AG04450 (cell line): ENCODE measurements at places on chromosomes 11 and 22. TPM values are rescaled to one million over a fixed set of nuclear protein-coding genes. Genes with fewer than 3 reads are reported as not detected.

GRCh38 chr11:127362754-127363308 is 362.3 kb upstream of the KIRREL3 start:
- DNase-seq = no peak

- DNase-seq = no peak
Observed at GRCh38 chr11:9941991-9942390, 278.1 kb downstream of the SWAP70 start.

The NXPE2 gene
- 0.04 TPM in 1 of 2 replicates, not detected in the other for polyA plus RNA-seq

DNA sequence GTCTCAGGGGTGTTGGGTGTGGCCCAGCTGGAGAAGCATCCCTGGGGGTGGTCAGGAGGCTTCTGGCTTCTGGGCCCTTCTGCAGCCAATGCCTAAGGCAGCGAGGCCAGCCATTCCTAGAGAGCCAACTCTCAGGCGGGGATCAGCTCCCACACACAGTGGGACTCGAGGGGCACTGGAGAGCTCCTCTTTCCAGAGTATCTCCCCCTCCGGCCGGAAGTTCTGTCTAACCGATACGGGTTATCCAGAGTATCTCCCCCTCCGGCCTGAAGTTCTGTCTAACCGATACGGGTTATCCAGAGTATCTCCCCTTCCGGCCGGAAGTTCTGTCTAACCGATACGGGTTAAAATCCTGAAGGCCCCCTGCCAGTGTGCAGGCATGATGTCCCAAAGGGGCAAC is 71.2 kb upstream of the B3GAT1 start:
- no peak for DNase-seq

The TLCD5 gene
- polyA plus RNA-seq = 13.6 and 14.9 TPM in 2 replicates

DNA sequence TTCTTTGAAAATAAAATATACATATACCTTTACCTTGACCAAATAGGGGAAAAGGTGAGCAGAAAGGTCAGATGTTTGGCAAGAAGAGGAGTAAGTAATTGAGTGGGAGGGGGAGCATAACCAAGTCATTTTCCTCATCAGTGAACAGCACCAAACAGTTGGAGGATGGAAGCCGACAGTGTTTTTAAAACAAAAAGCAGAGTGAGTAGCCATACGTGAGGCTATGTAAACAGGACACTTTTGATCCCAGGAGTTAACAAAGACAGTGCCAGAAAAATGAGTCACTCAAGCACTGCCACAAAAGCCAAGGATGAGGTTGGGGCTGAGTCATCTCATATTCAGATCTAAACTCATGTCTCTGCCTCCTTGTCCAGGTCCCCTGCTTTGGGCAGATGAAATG is 734.7 kb downstream of the KCNA4 start:
- peak; percentile 80 for DNase-seq

DNA sequence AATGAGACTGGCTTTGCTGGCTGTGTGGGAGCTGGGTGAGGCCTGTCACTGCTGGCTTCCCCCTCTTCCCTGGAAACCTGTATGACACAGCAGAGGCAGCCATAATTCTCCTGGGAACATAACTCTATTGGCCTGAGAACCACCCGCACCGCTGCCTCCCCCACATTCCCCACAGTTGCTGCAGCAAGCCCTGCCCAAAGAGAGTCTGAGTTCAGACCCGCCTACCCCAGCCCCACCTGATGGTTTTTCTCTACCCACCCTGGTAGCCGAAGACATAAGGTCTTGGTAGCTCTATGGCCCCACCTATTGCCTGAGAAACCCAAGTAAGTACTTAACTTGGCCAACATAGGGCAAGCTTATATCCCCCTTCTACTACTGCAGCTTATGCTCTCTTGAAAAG is 174.8 kb downstream of the C11orf91 start:
- no peak for DNase-seq

DNA sequence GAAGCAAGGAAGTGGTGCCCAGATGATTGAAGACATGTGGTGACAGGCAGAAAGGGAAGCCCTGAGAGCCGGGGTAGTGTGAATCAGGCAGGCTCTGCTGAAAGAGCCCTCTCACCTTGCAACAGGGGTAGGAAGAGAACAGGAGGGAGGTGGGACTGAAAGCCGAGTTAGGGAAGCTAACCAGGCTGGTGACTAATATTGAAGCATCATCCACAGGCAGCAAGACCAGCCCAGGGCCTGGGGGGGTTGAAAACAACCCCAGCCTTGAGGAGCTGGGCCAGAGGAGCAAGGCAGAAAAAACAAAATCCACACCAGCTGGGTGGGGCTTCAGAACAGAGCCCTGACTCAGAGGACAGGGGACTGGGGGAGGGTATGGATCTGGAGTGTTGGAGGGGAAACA is 35.0 kb upstream of the CRTAM start:
- DNase-seq = peak; percentile 43

DNA sequence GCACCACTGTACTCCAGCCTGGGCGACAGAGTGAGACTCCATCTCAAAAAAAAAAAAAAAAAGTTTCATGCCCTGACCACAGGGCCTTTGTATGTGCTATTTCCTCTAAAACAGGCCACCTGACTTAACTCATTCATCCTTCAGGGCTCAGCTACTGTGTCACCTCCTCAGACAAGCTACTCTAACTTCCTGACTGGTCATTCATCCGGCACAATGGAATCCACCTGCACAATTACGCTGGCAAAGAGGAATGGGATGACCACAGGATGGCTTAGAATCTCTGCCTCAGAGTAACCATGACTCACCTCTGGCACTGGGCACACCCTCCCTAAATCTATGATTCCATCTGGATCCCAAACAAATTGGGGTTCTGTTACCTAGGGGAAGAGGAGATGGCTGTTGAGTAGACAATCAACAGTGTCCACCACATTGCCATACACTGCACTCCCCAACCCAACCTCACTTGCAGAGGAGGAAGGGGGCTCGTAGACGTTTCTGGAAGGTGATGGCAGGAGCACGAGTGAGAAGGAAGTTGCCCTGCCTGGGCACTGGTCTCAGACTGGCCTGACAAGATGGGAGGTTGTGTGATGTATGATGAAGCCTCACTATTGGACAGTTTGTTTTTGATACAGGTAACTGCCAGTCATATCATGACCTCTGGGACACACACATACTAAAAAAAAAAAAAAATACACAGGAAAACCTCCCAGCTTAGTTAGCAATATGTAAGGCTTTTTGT is 22.8 kb upstream of the HMOX1 start:
- no peak for DNase-seq

- DNase-seq = no peak
Observed at GRCh38 chr11:11979488-11980117, 28.8 kb downstream of the DKK3 start.

The NUP98 gene
- 90.7 and 101 TPM in 2 replicates for polyA plus RNA-seq

The TMEM258 gene
- polyA plus RNA-seq = 300 and 356 TPM in 2 replicates

- no peak for DNase-seq
Observed at GRCh38 chr22:31538815-31539214, 42.5 kb downstream of the SFI1 start.

GRCh38 chr11:114026355-114026754 is 33.2 kb upstream of the ZBTB16 start:
- no peak for DNase-seq

DNA sequence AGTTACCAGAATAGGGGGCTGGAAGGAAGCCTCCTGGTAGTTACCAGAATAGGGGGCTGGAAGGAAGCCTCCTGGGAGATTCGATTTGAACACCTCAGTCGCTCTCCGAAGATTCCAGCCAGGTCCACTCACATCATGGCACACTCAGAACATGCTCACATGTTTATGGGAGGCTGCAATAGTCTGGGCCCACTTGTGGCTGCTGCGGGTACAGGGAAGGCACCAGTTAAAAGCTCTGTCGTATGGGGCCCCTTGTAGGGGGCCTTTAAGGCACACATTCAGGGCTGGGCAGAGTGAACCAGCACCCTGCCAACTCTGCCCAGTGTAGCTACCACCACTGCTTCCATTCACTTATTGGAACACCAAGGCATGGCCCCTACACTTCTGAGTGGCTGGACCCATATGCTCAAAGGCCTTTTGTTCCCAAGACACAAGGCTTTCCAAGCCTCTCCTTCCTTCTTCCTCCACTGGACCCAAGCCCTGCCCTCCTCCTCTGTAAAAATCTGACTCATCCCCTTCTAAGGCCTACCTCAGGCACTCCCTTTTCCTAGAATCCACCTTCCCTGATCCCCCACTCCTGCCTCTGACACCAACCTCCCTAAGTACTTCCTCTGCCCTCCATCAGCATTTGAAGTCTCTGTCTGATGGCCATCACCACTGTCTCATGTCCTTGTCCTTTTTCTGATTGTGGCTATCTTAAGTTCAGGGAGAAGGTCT is 28.0 kb downstream of the USP35 start:
- DNase-seq = no peak

- DNase-seq = no peak
Observed at GRCh38 chr11:111372538-111372937, 6.5 kb downstream of the POU2AF1 start.

DNA sequence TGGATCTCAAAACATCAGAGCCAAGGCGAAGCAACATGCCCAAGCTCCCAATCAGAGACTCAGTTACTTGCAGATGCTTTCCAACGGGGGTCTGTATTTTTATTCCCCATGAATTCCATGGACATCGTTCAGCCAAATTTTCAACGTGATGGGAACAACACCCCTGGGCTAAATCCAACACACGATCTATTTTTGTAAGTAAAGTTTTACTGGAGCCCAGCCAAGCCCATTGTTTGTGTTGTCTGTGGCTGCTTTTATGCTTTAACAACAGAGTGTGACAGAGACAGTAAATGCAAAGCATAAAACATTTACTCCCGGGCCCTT is 33.7 kb downstream of the SLC5A1 start:
- DNase-seq = no peak

The ILK gene
- 362 and 417 TPM in 2 replicates for polyA plus RNA-seq

The COMT gene
- polyA plus RNA-seq = 79.4 and 105 TPM in 2 replicates

DNA sequence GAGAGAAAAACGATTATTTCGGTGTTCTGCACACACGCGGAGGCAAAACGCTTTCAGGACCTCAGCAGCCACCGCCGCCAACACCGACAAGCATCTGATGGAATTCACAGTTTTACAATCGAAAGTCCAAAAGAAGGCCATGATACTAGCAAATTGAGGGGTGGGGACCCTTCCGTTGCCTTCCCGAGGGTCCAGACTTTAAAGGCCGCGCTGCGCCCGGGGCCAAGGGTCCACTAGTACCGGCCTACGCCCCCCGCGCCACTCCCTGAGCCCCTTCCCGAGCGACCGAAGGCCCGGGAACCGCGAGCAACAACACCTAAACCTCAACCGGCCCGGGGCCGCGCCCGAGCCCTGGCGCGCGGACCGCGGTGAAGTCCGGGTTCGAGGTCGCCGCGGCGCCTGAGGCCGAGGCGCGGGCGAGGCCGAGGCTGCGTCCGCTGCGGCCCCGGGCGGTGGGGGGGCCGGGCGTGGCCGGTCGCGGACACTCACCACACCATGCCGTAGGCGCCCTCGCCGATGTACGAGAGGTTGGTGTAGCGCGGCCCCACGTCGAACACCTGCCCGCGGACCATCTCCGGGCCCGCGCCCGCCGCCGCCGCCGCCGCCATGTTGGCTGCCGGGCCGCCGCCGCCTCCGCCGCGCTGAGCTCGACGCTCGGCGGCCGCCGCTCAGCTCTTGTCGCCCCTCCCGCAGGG is 465 bp downstream of the MAPK1 start:
- no peak for DNase-seq

- no peak for DNase-seq
Observed at GRCh38 chr11:115087791-115088190, 409.5 kb downstream of the NXPE2 start.

- DNase-seq = no peak
Observed at GRCh38 chr11:9025101-9025850, 21.5 kb upstream of the NRIP3 start.

The GSTT2 gene
- polyA plus RNA-seq = 1.1 and 1.3 TPM in 2 replicates

The CHEK1 gene
- 20.8 and 33.2 TPM in 2 replicates for polyA plus RNA-seq

The TPBGL gene
- polyA plus RNA-seq = 0.02 TPM in 1 of 2 replicates, not detected in the other

- no peak for DNase-seq
Observed at GRCh38 chr11:78400116-78400515, 17.5 kb downstream of the GAB2 start.

- DNase-seq = no peak
Observed at GRCh38 chr11:78432956-78433355, 15.3 kb upstream of the GAB2 start.

- DNase-seq = no peak
Observed at GRCh38 chr11:692824-693414, 2.1 kb downstream of the DEAF1 start.

- DNase-seq = no peak
Observed at GRCh38 chr11:7520981-7521487, 7.2 kb downstream of the PPFIBP2 start.

DNA sequence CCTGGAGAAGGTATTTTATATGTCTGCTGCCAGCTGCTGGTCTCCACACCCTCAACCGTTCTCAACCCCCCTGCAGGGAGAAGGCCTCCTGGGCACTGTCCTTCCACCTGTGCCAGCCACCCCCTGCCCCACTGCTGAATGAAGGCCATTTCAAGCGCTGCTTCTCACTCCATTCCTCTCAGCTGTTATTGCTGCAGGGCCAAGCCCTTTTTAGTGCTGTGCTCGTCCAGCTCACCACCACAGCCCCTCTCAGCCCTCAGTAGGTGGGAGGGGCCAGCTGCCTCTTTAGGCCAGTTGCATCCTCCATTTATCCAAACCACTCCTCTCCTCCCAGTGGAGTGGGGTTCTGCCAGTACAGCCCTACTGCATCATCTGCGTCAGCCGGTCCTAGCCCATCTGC is 1.8 kb upstream of the WBP2NL start:
- DNase-seq = no peak

DNA sequence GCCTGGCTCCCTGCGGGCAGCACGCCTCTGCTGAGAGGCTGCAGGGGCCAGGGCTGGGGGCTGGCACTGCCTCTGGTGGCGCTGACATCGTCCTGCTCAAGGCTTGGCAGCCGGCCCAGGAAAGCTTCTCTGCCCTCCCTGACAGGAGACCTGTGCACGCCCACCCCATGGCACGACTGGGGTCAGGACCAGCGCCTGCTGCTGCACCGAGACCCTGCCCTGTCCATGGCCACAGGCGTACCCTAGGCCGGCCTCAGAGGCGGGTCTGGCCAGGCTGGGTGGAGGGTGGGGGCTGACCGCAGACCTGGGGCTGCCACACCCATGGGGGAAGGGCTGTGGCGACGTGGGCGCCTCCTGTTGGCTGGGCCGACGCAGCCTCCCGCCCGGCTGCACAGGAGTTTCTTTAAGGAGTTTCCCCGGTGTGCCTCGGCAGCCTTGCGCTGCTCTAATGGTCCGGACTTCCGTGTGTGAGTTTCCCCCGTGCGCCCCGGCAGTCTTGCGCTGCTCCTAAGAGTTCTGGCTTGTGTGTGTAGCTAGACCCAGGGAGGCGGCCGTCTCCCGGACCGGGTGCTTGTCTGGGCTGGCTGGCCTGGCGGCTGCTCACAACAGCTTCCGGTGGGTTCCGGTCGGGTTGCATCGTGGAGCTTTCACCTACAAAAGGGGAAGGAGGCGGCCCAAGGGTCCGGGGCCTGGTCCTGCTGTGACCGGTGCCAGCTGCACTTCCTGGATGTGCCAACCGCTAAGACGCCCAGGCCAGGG is 4.6 kb downstream of the TRABD start:
- DNase-seq = no peak

- DNase-seq = no peak
Observed at GRCh38 chr11:134835561-134835960, 423.5 kb upstream of the B3GAT1 start.

The B4GALNT4 gene
- 7.8 and 9.5 TPM in 2 replicates for polyA plus RNA-seq

The PKDREJ gene
- polyA plus RNA-seq = 0.01 TPM in 2 replicates

DNA sequence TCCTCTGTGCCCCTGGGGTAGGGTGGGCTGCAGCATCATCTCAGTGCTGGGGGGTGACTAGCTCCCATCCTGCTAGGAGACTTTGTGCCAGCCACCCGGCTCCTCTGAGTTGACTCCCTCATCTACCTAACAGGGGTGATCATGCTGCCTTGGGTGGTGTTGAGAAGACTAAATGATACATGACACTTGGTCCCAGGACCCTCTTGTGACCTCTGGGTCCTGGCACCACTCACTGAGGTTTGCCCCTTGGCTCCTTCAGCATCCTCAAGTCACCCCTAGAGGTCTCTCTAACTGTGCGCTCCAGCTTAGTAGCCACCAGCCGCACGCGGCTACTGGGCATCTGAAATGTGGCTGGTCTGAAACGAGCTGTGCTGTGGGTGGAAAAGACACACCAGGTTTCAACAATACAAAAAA is 72.1 kb downstream of the LRRC32 start:
- DNase-seq = no peak
